ENCODE measurements at places on chromosomes 7 and 10.

DNA sequence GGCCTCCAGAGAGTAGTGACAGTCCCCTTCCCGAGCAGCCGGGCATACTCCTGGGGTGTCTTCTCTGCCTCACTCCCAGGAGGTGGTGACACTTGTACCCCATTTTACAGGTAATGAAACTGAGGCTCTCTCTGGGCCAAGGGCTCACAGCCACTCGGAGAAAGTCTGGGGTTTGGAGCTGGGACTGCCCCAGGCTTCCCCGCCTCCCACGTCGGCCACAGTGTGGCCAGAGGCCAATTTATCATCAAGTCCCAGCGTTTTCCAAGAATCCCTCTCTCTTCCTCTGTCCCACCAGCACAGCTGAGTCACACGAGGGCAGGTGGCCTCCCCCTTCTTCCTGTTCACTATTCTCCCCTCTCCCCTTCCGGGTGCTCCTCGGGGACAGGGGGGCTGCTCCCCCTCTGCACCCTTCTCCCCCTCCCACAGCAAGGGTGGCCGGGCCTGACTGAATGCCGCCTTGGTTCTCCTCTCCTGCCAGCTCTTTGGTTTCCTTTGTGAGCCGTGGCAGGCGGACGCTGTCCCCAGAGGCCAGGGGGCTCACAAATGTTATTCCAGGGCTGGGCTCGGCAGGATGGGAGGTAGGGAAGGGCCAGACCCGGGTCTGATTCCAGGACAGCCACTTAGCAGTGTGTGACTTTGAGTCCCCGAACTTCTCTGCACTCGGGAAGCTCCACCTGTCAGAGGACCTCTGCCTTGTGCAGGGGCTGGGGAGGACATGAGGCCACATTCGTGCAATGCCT is 17.7 kb downstream of the CLIP2 start:
- DNase-seq, result no peak

DNA sequence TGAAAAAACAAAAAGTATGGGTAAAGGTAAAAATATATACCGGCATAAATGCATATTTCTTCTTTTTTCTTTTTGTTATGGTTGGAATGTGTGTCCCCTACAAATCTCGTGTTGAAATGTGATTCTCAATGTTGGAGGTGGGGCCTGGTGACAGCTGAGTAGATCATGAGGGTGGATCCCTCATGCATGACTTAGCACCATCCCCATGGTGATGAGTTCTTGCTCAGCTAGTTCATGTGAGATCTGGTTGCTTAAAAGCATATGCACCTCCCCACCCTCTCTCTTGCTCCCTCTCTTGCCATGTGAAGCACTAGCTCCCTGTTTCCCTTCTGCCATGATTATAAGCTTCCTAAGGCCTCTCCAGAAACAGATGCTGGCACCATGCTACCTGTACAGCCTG is 93.3 kb downstream of the HYCC1 start:
- DNase-seq, result no peak

DNA sequence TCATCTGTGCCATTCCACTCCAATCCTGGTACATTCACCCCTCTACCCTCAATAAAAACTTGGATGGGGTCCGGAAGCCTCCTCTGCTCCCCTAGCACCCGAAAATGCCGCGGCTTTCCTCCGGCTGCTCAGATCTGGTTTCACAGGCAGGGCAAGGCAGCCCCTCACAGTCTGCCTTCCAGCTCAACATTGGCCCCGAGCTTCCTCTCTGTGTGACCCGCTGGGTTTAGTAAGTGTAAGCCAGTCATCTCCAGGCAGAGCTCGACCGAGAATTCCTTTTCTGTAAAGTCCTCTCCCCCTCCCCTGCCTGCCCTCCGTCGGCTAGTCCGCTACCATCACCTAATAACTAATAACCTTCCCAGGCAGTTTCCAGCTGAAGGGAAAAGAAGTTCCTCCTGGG is 3.4 kb downstream of the INHBA start:
- no peak for DNase-seq

DNA sequence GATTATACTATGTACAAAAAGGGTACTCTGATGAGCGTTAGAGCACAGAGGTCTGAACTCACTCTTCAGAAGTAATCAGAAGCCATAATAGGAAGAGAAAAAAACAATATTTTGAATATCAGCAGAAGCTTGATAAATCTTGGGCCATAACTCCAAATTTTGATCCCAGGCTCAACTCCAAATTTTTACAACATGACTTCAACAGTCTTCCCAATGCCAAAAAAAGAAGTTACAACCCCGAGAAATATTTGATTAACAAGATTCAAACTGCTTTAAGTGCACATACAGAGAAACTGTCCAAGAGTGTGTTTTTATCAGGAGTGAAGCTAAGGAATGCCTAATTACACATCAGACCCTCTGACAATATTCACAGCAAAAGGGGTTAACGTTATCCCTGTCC is 7.5 kb downstream of the MPP7 start:
- DNase-seq, result no peak

DNA sequence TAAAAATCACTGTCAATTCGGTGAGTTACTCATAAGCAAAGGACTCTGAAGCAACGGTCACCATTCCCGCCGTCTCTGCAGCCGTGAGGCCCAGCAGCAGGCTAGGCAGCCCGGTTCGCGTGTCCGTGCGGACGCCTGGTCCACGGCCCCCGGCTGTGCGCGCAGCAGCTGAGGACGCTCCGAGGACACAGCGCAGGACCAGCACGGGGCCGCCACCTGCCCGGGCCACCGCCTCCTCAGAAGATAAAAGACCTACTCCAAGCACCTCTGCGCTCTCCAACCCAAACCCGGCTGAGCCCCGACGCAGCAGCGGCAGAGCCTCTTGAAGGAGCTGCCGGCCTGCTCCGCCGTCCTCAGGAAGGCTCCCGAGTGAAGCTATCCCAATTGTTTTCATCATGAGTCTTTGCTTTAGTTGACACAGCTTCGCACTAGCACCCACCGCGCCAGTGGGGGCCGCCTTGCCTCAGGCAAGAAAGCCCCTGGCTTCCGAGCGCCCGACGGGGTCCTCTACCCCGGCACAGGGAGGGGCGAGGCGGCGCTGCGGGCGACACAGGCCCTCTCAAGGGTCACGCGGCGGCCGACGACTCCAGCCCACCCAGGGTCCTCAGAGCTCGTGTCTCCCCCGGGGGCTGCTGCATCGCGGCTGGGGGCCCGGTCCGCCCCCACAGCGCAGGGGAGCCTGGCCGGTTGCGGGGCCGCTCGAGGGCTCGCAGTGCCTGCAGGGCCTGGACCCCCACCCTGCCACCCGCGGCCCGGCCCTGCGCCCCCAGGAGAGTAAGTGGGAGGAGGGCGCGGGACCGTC is 16.9 kb upstream of the GPR146 start:
- no peak for DNase-seq

GRCh38 chr7:87231258-87231657 is 11.7 kb upstream of the TMEM243 start:
- DNase-seq, result no peak

DNA sequence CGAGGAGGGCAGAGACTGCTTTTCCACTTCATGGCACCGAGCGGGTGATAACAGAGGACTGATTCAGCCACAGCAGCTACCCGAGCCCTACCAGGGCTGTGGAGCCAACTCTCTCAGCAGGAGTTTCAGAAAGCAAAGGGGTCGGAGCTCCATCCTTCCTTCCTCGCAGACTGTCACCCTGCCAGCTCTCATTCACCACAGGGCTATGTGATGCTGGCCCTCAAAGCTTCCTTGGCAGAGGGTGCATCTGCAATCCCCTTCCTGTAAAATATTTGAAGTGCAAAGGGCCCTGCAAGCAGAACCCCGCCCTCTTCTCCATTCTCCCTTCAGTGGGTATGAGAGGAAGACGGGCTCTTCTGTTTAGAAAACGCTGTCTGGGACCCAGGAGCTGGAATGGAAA is 105.3 kb upstream of the LYZL2 start:
- no peak for DNase-seq

DNA sequence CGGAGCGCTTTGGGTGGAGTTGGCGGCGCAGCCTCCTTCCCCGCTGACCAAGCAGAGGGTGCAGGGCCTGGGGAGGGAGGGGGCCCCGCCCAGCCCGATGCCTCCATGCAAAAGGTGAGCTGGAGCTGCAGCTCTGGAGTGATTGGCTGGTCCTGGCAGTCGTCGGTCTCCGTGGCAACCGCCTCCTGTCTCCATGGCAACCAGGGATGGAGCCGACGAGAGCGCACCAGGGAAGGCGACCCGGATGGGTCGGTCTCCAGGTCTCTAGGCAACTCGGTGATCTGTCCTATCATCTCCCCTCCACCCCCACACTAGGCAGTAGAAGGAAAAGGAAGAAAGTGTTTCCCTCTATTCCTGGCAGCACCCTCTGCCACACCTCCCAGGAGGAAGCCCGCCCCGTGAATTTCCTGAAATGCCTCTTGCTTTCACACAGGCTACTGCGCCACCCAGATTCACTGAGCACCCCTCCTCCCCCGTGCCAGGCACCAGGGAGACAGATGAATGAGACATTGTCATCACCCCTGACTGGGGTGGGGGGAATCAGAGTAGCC is 647 bp upstream of the NACAD start:
- DNase-seq, result peak; percentile 46

- no peak for DNase-seq
These were observed 370.7 kb upstream of the MGMT start for GRCh38 chr10:129096065-129096984.

- DNase-seq, result no peak
These were observed 3.5 kb upstream of the HBP1 start for GRCh38 chr7:107165341-107165740.

- no peak for DNase-seq
These were observed 9.4 kb downstream of the SCRN1 start for GRCh38 chr7:29980151-29980550.

DNA sequence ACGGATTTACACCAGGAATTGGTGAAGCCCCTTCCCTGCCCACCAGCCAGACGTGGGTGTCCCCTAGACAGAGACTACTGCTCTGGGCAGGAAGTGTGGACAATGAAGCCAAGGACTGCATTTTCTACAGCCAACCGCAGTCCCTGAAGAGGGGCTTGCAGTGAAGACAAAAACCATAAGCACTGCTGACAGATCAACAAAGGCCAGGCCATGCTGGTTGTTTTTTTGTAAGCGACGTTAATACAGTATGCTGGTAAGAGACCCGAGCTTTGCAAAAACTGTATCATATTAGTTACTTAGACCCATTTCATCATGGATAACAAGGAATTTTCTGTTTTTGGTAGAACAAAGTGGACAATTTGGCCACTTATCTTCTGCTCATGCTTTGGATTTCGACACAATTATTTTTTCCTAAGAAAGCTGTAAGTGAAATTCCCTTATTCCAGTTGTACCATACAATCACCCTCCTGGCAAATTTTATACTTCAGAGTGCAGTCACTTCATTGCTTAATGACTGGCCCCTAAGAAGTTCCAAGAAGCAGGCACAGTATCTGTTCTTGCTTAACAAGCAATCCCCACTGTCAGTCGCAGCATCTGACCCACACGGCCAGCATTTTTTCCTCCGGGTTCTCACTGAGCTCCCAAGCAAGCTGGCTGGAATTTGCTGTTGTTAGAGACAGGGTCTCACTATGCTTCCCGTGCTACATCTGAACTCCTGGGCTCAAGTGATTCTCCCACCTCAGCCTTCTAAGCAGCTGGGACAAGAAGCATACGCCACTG is 163.5 kb downstream of the PARD3 start:
- no peak for DNase-seq

GRCh38 chr10:78853864-78854263 is 214.9 kb upstream of the ZMIZ1 start:
- DNase-seq, result no peak

DNA sequence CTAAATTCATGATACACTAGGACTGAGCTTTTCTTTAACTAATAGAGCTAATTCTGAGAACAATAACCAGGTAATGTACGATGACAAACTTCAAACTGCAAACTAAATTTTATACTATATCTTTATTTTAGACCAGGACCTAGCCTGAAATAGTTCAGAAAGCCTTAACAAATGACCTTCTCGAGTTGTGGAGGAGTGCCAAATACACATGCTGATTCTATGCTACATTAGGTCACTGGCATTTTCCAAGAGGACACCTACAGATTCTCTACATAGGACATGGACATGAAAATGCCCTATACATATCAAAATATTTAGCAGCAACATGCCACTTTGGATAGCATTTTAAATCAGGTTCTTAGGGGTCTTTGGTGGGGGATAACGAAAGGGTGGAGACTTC is 44.0 kb upstream of the LRRTM3 start:
- no peak for DNase-seq

DNA sequence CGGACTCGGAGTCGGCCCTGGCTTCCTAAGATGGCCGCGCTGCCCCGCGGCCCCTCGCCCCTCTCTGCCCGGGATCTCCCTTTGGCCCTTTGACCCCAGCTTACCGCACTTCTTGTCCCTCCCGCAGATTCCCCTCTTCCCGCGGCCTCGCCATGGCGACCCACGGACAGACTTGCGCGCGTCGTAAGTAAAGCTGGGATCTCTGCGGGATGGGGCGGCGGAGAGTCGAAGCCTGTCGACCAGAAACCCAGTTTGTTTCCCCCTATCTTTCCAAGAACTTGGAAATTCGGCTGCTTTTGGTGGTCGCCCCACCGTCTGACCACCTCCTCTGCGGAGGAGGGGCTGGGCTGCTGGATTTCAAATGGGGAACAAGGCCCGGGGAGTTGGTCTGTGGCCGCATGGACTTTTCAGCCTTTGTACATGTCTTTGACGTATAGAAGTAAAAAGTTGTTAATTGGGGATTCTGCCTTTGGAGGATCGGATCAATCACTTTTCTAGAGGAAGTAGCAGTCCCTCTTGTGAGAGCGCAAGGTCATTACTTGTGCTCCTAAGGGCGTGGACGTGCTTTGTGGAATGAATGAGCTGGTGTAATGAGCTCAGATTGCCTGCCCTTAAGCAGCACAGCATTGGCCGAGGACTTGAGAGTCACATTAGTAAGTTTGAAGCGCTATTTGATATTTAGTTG is 553 bp downstream of the VDAC2 start:
- peak; percentile 27 for DNase-seq

- DNase-seq, result no peak
These were observed 346.0 kb downstream of the FRMD4A start for GRCh38 chr10:13984647-13985155.

DNA sequence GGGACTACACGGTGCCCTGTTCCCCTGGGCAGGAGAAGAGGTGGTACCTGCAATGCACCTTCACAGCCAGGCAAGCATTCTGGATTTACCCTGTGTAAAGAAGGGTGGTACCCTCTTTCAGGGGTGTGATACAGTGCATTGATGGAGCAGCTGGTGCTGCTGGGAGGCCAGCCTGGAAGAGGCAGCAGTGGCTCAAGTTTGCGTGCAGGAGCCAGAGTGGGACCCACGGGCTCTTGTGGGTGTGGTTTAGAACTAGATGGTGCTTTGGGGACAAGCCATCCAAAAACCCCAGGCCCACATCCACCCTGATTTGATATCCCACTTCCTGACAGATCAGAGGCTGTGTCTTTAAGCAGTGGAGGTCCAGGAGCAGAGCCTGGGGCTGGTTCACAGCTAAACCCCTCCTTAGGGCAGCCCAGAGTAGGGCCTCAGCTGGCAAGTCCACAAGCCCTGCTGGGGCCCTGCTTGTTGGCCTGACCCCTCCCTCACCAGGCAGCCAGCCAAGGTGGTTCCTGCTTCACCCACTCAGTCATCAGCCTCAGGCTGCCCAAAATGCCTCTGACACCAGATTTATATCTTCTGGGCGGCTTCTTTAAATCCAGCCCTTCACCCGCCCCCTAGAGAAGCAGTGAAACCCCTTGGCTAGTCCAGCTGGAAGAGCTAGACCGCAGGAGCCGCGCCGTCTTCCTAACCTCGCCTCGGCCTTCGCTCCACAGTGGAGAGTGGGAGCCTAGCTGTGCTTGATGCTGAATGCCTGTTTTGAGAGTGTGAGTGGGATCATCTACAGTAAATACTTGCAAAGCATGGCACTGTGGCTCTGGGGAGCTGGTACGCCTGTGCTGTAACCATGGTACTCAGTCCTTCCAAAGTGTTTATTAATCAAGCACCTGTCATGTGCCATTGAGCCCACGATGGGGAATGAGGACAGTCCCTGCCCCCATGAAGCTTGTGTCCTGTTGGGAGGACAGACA is 1.4 kb upstream of the ASIC3 start:
- DNase-seq, result no peak

Measured in stimulated activated CD4-positive, alpha-beta T cell treated with anti-CD3 and anti-CD28 coated beads, Interleukin-12 subunit alpha, Interleukin-12 subunit beta, amount 100 ng/mL, for 4 hours (primary cell).